ENCODE measurements at places on chromosomes 1 and 21.

DNA sequence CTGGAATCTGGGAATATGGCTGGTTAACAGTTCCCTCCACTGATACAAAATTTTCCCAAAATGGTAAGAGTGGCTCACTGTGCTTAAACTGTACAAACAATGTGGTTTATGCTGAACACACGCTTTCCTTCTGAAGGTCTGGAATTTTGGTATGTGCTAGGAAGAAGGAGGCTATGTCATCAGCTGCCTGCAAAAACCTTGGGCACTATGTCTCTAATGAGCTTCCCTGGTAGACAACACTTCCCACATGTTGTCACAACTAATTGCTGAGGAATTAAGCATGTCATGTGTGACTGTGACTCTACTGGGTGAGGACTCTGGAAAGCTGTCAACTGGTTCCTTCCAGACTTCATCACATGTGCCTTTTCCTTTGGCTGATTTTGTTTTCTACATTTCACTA lies 29.2 kb downstream of the IPP start:
- no peak for DNase-seq

GRCh38 chr1:175216444-175216843 lies 23.9 kb upstream of the KIAA0040 start:
- no peak for DNase-seq

- DNase-seq = no peak
These were observed 42.8 kb upstream of the ENAH start for GRCh38 chr1:225695578-225696337.

DNA sequence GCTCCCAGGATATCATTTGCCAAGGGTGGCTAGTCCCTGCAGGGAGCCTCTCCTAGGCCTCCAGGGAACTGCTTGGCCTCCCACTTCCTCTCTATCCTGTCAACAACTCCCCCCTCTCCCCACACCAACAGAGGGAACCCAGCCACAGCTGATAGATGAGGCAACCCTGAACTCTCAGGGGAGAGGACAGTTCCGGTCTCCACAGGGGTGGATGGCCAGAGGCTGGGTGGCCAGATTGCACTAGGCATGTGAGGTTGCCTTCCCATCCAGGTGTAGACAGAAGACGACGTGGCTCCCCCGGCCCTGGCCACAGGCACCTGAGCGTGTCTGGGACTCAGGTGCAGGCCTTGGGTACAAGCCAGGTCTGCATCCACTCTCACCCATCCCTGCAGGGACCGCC lies 53.3 kb downstream of the TOR1AIP2 start:
- DNase-seq = no peak

GRCh38 chr1:232378266-232379062 lies 251.5 kb downstream of the SIPA1L2 start:
- DNase-seq = no peak

DNA sequence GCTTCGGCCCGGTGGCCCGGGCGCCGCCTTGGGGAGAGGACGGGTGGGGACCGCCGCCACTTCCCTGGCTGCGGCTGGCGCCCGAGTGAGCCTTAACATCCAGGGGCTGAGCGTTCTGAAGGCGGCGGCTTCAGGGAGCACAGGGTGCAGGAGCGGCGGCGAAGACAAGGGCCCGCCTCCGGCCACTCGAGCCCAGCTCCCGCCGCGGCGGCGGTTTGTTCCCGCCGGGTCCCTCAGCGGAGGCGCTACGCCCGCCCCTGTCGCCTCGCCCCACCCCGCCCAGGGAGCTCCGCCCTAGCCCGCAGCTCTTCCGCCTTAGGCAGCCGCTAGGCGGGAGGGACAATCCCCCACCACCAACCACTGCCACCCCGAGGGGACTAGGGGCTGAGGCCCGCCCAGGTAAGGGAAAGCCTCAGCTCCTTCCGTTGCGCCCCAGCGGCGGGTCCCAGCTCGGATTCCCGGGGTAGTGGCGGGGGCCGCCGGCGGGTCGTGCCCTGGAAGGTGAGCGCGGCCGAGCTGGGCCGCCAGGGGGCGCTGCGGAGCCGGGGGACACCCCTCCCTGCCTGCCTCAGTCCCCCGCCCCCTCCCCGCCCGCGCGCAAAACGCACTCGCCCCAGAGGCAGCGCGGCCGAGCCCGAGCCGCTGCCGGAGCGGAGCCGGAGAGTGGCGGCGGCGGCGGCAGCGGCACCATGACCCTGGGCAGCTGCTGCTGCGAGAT lies at the start of gene FOXD2:
Gene FOXD2 (plus strand): TSS at position 598 of the 718 bp plus-strand sequence. CDS start 92 bp downstream, at position 690.
- DNase-seq = no peak

DNA sequence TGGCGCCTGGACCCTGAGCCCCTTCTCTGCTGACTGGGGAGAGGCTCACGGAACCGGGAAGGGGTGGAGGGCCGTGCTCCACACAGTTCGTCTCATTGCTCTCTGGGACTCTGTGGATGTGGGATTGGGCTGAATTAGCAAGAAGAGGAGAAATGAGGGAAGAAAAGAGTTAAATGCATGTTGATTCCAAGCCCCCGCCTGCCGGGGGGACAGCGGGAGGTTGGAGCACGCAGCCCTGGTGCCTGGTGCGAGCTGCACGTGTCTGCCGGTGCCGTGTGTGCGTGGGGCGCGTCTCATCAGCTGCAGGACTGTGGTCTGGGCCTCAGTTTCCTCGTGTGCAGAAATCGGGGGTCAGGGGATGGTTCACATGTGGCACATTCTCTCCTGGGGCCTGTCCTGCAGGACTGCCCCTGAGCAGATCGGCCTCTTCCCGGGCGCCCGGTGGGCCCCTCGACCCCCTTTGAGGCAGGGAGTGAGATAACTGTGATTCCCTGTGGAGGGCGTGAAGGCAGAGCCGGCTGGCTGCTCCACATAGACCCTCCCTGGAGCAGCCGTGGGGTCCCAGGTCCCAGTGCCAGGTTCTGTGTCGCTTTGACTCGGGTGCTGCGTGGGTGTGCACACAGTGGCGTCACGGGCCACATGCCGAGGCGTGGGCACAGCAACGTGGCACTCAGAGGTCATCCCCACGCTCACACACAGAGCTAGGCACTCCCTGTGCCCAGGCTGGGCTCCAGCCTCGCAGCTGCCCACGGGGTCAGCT lies 11.4 kb downstream of the SAMD11 start:
- no peak for DNase-seq

DNA sequence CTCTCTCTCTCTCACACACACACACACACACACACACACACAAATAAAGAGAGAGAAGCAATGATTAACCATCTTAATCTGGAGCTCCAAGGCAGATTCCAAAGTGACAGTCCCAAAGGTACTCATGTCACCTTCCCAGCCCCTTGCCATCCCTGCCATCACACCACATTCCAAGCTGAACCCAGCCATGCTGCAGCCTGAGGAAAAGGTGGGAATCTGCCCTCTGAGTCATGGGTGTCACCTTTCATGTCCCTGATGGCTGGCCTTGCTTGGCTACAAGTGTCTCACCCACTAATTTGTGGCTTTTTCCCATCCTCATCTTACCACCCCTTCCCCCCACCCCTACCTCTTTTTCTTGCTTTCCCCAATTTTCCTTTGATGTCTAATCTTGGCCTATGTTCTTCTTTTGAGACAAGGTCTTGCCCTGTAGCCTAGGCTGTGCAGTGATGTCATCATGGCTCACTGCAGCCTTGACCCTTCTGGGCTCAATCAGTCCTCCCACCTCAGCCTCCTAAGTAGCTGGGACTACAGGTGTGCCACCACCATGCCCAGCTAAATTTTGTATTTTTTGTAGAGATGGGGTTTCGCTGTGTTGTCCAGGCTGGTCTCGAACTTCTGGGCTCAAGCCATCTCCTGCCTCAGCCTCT lies 3.2 kb downstream of the ANXA9 start:
- no peak for DNase-seq

- no peak for DNase-seq
These were observed 3.8 kb upstream of the LRRC8C start for GRCh38 chr1:89629146-89629545.

DNA sequence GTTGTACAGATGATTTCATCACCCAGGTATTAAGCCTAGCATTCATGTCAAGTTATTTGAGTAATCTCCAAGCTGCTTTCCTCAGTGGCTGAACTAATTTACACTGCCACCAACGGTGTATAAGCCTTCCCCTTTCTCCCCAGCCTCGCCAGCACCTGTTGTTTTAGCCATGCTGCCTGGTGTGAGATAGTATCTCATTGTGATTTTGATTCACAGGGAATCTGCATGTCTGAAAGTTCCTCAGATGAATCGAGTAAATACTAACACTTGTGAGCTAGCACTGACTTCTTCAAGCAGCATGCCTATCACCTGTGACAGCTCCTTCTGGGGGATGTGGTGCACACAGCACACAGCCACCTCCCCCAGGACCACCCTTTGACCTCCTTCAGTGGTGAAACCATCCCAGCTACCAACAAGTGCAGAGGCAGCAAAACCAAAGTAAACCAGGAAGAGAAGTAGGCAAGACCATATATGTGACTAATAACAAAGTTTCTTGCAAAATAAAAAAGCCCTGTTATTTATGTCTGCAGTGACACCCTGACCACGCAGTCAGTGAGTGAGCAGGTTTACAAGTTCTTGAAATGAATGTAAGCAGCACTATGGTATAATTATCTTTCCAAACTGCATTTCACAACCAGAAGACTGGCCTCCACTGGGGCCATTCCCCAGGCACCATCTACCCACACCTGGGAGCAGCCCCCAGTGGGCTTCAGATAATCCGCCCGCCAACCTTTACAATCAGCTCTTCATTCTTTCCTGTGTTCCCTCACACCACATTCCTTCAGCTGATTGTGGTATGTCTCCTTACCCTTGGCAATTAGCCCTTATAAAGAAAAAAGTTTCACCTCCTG lies 173.8 kb downstream of the ETS2 start:
- DNase-seq = no peak

DNA sequence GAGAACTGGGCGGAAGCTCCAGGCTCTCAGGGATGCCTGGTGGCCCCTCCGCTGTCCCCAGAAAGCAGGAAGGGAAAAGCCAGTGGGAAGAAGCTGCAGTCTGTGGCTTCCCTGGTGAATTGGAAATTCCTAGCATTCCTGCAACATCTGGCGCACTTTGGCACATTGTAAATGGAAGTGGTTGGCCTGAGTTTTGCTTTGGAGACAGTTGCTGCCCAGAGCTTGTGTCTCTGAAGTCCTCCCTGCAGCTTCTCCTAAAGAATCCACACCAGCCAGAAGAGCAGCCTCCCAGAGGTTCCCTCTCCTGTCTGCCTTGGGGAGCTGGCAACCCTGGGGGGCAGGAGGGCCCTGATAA lies 48.2 kb downstream of the ARHGEF10L start:
- DNase-seq = no peak

GRCh38 chr1:12407050-12407961 lies 177.5 kb downstream of the VPS13D start:
- DNase-seq = no peak
